ENCODE measurements at places on chromosomes 7 and 10.

DNA sequence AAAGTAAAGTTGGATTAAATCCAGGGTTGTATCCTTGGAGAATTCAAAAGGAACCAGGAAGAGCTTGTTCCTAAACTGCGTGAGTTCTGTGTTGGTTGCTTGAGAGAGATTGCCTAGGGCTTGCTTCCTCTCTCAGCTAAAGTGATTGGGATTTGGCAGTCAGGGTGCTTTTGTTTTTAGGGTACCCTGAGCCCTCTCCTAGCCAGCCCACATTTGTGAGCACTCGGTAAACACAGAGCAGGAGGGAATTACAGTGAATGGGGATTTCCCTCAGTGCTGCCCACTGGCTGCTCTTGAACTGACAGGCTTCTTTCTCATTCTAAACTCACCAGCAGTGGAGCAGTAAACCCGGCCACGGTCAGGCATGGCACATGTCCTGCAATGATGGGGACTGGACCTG lies 146.9 kb downstream of the TPST1 start:
- no peak for DNase-seq

- DNase-seq = no peak
These were observed 381.0 kb upstream of the NRP1 start for GRCh38 chr10:33715303-33715975.

- no peak for DNase-seq
These were observed 25.5 kb downstream of the VSIR start for GRCh38 chr10:71747551-71748523.

- no peak for DNase-seq
These were observed 50.9 kb downstream of the CALML3 start for GRCh38 chr10:5575482-5576153.

- DNase-seq = no peak
These were observed 16.1 kb upstream of the AKR1C1 start for GRCh38 chr10:4947039-4947634.

DNA sequence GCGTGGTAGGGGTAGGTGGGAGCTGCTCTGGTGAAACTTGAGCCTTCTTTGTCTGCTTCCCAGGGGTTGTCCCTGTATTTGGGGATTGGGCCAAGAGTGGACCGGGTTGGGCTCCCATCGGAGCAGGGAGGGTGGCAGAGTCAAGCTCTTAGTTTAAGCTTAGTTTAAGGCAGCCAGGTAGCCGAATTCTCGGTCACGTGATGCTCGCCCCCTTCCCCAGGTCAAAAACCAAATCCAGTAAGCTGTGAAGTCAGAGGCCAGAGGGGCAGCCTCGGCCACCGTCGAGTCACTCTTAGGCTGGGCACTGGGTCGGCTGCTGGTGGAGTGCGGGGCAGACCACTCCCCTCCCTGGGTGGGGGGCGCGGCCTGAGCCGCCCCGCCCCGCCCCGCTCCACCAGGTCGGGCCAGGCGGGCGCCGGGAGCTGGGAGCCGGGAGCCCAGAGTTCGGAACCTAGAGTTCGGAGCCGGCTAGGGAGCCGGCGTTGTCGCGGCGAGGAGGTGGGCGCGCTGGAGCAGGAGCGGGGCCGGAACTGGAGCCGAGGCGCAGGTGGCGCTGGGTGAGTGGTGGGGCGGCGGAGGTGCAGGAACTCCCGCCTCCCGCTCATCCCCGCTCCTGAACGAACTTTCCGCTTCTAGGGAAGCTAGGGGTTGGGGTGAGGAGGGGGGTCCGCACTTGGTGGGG lies 2.8 kb upstream of the LZTS2 start:
- no peak for DNase-seq

DNA sequence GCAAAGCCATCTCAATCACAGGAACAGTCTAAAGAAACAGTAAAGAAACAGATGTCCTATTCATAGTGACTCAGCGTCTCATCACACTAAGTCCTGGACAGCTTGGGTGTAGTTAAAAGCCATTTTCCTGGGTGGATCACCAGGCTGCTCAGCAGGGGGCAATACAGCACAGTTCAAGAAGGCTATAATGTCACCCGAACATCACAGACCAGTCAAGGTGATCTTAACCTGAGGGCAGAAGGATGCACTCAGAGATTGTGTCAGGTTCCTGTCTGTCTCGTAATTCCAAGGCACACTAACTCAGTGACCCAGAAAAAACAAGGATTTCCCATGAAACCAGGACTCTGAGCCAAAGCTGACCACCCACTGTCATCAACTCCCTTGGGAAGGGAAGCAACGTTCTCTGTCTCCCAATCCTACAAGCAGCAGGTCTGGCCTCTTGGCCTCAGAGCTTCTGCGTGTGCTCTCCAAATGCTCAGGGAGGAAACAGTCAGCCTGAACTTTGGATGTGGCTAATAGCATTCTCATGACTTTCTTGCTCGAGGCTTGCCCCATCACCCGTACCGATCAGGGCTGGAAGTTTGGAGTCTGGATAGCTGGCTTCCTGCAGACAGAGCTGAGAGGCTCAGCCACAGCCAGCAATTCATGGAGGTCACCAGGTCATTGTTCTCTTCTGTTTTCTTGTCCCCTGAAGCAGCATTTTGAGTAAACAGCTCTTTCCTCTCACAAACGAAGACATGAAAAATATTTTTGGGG lies 90.4 kb upstream of the FAM171A1 start:
- no peak for DNase-seq
